Mucosa of descending colon (tissue), 3 donors: ENCODE measurements at places on chromosomes 3 and 15. TPM values are rescaled to one million over a fixed set of nuclear protein-coding genes. Genes with fewer than 3 reads are reported as not detected.

DNA sequence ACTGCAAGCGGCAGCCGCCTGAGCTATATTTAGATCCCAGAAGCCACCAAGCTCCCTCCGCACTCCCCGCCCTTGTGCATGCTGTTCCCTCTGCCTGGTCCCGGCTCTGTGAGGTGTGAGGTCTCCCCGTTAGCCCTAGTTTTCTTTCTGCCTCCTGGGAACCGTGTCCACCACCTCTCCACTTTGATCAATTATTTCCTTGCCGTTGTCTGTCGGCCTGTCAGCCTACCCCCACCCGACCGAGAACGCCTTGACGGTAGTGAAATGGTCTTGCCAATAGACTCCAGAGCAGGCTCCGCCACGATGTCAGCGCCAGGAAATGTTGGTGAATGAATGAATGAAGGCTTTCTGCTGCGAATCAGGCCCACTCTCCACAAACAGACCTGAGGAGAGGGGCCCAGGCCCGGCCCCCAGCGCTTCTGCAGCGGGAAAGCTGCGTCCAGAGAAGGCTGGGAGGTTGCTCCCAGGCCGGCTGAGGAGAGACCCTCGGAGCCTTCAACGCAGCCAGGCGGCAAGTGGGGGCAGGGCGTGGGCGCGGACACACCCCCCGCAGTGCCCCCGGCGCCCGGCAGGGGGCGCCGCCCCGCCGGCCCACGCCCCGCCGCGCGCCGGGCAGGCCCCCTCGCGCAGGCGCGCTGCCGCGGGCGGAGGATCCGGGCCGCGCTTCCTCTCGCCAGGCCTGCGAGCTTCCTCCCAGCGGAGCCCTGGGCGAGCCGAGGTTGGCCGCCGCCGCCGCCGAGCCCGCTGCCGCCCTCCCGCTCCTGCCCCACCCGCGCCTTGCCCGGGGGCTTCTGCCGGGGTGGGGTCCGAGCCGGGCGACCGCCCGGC lies at the start of gene CSK:
CSK (plus strand) TSS at position 650 of the 828 bp plus-strand sequence. CDS start 16,218 bp downstream, outside the sequence.
- DNase-seq: peak; percentile 87

The PTX3 gene
- total RNA-seq: 3.7 TPM

- no peak for DNase-seq
These were observed 16.1 kb downstream of the ERICH6 start for GRCh38 chr3:150687613-150688012.

- no peak for DNase-seq
These were observed 4.1 kb downstream of the SV2B start for GRCh38 chr15:91104111-91104510.

The SI gene
- 58.6 TPM for total RNA-seq

- DNase-seq: no peak
These were observed 996.0 kb downstream of the OTOL1 start for GRCh38 chr3:162492446-162493081.

The GPR149 gene
- not detected for total RNA-seq

DNA sequence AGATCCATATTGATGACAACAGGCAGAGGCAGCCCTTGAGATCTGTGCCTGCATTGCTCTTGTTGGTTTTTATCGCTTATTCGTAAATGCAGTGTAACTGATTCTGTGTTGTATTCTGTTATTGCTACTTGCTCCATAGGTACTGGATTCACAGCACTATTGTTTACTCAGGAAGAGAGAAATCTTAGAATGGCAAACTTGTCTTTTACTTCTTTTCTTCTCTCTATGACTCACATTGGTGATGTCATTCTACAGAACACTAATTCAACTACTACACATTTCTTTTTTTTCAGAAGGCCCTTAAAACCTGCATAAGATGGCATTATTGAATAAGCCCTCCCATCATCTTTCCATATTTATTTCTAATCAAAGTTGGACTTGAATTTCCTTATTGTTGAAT lies 201.0 kb upstream of the GBE1 start:
- DNase-seq: no peak

The INSYN1 gene
- 9.0 TPM for total RNA-seq

The GNB5 gene
- 23.0 TPM for total RNA-seq

The POTEB3 gene
- total RNA-seq: not detected

GRCh38 chr3:196044513-196044912 lies 37.4 kb downstream of the TFRC start:
- no peak for DNase-seq

GRCh38 chr15:40438712-40439111 lies 2.0 kb upstream of the BAHD1 start:
- no peak for DNase-seq

DNA sequence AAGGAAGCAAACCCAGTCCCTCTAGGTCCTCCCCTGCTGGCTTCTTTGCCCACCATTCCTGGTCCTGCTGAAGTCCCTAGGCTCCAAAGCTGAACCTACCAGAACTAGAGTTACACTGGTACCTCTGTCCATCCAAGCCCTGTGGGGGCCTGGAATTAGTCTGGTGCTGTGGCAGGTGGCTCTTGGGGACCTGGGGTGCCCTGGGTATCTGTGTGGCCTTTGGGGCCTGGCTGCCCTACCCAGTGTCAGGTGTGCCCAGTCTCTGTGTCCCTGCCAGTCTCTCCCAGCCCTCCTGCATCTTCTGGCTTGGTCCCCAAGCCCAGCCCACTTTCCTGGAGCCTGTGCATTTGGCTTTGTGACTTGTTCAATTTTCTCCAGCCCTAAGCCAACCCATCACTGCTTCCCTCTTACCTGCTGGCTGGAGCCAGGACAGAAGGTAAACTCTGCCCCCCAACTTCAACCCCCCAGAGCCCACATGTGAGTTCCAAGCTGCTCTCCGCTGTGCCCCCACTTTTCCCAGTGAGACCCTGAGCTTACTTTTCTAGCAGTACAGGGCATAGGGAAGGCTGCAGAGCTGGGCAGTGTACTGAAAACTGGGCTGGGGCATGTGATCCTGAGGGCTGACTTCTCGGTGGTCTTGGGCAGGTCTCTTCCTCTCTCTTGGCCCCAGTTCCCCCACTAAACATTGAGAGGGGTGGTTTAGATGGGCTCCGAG lies 28.3 kb upstream of the HHATL start:
- no peak for DNase-seq

The CKMT1A gene
- 87.0 TPM for total RNA-seq

The STRIT1 gene
- not detected for total RNA-seq

The FSD2 gene
- not detected for total RNA-seq

- DNase-seq: no peak
These were observed 9.4 kb downstream of the NT5DC2 start for GRCh38 chr3:52524258-52524751.

DNA sequence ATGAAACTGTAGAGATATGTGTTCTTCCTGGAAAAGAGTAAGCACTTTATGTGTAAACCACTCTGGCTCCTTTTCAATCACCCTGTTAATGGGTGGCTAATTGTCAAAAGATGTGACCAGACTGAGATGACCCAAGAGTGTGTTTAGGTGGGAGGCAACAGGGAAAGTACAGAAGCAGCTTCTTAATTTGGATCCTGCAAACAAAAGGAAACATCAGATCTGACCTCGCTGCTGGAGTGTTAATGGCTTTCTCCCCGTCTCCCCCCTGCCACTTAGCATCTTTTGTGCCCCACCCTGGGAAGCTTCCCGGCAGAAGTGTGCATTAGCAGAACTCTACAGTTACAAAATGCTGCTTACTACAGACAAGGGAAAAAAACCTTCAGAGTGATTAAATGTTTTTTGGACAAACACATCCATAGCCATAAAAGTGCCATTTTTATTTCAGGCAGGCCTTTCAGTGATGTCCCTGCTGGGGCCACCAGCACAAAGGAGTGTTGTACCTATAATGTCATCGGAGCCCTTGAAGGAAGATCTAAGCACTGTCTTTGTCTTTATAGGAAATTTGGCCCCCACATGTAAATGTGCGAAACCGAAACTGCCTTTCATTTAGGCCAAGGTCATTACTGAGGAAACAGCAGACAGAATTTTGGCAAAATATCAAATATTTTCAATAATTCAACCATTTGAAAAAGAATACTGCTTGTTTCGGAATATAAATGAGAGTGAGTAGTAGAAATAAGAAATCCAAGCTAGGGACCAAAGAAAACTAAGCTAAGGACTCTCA lies 311.0 kb downstream of the WDR72 start:
- DNase-seq: no peak

- no peak for DNase-seq
These were observed 7.2 kb downstream of the GLDN start for GRCh38 chr15:51348688-51349087.

The SYNPR gene
- total RNA-seq: not detected

The TPRG1 gene
- total RNA-seq: 2.2 TPM

DNA sequence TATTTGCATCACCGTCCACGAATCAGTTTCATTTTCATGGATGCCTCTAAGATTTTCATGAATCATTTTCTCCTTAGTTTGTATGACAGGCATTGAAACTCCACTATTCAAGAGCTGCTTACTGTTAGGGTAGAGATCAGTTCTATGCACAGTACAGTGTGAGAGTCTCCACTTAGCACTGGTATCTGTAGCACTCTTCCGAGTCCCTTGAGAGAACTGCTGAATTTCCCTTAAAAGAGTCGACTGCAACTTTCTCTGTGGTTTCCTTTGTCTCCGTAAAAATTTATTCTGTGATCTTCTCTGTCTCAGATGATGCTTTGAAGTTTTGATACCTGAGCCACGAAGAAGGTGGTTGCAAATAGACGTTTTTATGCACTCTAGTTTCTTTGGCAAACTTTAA lies 14.8 kb downstream of the GTPBP8 start:
- DNase-seq: no peak

DNA sequence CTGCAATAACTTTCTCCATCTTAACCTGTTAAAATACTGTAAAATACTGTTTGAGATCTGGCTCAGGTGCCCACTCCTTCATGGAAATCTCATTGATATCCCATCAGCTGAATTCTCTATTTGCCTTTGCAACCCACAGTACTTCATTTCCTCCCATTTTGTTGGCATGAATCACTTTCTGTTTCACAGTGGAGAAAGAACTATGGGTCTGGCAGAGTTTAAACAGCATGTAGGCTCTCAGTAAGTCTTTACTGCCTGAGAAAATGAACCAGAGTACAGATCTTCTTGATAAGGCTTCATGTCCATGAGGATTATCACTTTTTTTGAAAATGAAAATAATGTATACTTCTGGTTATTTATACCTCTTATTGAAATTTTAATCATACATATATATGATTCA lies 245.9 kb downstream of the NAALADL2 start:
- no peak for DNase-seq

- no peak for DNase-seq
These were observed 63.8 kb downstream of the GMPS start for GRCh38 chr3:155934230-155934629.

DNA sequence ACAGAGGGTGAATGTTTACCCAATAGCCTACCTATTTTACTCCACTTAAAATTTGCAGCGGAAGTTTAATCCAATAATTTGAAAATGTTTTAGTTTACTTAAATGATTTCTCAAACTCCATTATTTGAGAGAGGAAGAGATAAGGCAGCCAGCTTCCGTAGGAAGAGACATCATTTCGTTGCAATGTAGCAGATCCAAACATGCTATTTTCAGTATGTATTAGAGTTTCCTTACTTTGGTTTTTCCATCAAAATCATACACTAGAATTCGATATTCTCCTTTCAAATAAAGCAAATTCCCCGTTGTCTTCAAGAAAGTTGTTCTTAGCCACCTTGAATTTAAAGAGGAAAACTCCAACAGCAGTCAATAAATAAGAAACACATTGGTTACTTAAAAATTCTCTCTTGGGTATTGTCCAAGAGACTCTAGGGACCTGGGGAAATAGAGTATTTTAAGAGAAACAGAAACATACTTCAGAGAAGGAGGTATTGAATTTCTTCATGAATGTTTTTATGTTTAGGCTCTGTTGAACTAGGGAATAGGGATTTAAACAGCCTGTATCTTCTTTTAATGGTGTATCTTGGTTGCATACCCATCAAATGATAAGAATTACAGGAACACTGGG lies 324.5 kb upstream of the GBE1 start:
- DNase-seq: no peak

The MOBP gene
- 0.92 TPM for total RNA-seq

- peak; percentile 88 for DNase-seq
These were observed 11.4 kb upstream of the CSPG4 start for GRCh38 chr15:75723847-75724660.

DNA sequence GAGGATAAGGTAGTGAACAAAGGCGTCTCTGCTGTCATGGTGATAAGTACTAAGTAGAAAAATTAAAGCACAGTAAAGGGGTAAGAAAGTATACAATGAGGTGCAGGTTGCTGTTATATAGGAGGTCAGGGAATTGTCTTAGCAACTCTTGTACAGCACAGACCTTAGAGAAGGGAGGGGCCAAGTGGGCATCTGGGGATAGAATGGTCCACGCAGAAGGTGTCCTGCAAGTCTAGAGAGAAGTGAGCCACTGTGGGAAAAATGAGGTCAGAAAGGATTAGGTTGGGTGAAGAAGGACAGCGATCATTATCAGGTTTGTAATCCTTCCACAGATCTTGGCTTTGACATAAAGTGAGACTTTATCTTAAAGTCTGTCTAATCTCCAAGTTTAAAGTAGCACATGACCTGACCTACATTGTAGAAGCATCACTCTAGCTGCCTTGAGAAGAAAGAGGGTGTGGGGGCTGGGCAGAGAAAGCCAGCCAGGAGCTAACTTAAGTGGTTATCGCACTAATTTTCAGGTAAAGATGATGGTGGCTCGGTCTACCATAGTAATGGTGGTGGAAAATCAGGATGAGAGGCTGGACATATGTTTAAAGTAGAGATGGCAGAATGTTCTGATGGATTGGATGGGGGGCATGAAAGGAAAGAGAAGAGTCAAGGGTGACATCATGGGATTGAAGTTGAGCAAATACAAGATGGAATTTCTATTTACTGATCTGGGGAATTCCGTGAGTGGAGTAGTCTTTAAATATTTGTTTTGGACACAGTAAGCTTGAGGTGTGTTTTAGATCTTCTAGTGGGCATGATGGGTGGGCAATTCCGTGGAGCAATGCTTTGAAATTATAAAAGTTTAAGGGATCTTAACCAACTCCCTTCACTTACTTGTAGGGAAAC lies 919.2 kb downstream of the ROBO1 start:
- no peak for DNase-seq

DNA sequence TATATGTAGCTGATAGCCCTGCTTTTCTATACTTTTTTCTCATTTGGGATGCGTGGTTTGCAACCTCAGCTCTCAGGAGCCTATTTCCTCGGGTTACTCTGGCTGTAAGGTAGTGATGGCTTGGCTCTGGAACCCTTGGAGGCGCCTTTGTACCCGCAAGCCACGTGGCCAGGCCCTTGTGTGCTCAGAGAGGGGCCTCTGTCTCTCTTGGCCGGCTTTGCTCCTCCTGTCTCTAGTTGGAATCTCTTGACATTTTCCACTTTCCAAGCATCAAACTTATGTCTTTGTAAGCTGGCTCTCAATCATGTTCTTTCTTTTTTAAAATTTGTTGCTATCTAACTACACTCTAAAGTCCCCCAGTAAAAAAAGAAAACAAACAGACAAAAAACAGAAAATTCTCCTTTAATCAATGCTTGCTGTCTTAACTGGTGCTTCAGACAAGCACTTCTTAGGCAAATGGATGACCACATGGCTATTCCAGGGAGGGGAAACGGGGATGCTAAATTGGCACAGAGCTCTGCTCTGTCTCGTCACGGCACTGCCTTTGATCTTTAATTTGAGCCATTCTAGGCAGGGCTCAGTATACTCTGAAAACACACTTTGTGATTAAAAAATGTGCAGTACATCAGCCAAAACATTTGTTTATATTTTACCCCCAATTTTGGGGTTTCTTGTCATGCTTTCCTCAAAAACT lies 180.4 kb upstream of the NR2E3 start:
- no peak for DNase-seq

GRCh38 chr3:9448071-9448470 lies 50.7 kb downstream of the SETD5 start:
- no peak for DNase-seq

GRCh38 chr15:71471347-71471746 lies 339.0 kb upstream of the NR2E3 start:
- no peak for DNase-seq

The TGM4 gene
- total RNA-seq: not detected

GRCh38 chr15:83709241-83709640 lies 55.3 kb downstream of the ADAMTSL3 start:
- no peak for DNase-seq
